Common myeloid progenitor, CD34-positive (primary cell): ENCODE measurements at places on chromosomes 7 and 10.

GRCh38 chr7:158710651-158711102, 6.1 kb upstream of the NCAPG2 start:
- H3K4me3 ChIP-seq, result no peak overlapping the region
- DNase-seq, result peak; percentile 89
- peaks cover 8% of the 10 kb centered on the region for H3K4me1 ChIP-seq
- no peak overlapping the region for H3K27ac ChIP-seq

- H3K4me3 ChIP-seq, result no peak overlapping the region
- H3K4me1 ChIP-seq, result no peaks in the 10 kb centered on the region
- no peaks in the 10 kb centered on the region for H3K27me3 ChIP-seq
- H3K27ac ChIP-seq, result no peak overlapping the region
- no peak for DNase-seq
Observed at GRCh38 chr10:47243791-47244190, 56.2 kb upstream of the GDF10 start.

- DNase-seq, result peak; percentile 62
- peaks cover 16% of the 10 kb centered on the region for H3K27me3 ChIP-seq
- peak overlapping the region; percentile 43 for H3K4me3 ChIP-seq
- peaks cover 3% of the 10 kb centered on the region for H3K4me1 ChIP-seq
Observed at GRCh38 chr7:1403638-1404459, 55.4 kb downstream of the MICALL2 start.

DNA sequence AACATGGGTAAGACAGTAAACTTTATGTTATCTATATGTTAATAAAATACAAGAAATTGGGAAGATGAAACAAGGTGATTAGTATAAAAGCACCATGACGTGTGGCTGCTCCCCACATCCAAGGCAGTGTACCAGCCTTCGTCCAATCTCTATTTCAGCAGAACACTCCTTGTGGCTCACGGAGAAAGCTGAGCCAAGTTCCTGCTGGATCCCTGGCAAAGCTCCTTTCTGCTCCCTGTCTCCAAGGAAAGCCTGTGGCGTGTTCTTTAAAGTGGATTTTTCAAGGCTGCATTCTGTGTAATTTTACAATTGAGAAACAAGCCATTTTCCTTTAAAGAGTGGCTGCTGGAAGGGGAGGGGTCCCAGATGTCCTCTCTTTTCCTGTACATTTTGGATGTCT, 467.3 kb downstream of the PTPRN2 start:
- H3K4me1 ChIP-seq, result no peaks in the 10 kb centered on the region
- H3K27ac ChIP-seq, result no peak overlapping the region
- no peaks in the 10 kb centered on the region for H3K27me3 ChIP-seq
- DNase-seq, result no peak
- H3K36me3 ChIP-seq, result no peaks in the 10 kb centered on the region

- H3K4me1 ChIP-seq, result peaks cover 10% of the 10 kb centered on the region
- no peak overlapping the region for H3K27ac ChIP-seq
- no peak for DNase-seq
- H3K4me3 ChIP-seq, result no peak overlapping the region
- H3K27me3 ChIP-seq, result no peaks in the 10 kb centered on the region
Observed at GRCh38 chr10:43440463-43441134, 3.7 kb downstream of the ZNF487 start.

DNA sequence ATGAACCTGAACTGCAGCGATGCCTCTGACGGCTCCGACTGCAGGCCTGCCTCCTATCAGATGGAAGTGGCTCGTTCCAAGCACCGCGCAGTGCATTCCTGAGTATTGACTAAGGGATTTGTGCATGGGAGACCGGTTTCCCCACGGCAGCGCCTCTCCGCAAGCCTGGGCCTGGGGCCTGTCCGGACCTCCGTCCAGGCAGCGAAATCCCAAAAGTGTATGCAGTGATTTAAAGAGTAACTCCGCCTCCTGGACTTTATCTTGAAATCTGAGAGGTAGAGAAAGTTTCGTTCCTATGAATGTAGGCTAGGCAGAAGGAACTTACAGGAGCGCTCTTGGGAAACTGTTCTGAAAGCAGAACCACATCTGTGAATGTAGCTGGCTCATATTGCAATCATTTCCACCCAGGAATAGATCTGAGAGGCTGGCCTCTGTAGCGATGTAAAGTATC, 106.2 kb upstream of the CELF2 start:
- no peak for DNase-seq
- H3K27me3 ChIP-seq, result peaks cover 2% of the 10 kb centered on the region
- no peaks in the 10 kb centered on the region for H3K4me1 ChIP-seq
- H3K27ac ChIP-seq, result no peak overlapping the region
- no peak overlapping the region for H3K4me3 ChIP-seq
- no peaks in the 10 kb centered on the region for H3K36me3 ChIP-seq

DNA sequence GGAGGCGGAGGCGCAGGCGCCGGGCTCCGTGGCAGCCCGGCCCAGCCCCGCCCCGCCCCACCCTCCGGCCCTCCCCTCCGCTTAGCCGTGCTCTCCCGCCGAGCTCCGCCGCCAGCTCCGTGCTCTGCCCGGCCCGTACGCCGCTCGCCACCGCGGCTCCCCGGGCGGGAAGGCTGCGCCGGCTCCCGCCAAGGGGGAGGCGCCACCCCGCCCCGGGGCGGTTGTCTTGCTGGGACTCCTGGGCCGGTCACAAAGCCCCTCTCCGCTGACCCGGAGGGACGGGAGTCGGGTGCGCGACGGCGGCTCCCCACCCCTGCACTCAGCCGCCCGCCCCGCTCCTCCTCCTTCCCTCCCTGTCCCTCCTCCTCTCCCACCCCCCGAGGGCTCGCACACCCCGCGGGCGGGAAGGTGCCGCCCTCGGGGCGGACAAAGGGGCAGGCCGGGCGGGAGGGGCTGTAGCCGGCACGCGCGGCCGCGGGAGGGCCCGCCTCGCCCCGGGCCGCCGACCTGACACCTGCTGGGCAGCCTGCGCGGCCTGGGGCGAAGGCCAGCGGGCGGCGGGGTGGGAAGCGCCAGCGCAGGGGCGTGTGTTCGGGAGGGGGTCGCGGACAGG, 11.5 kb upstream of the SP8 start:
- DNase-seq, result no peak
- peak overlapping the region; percentile 59 for H3K4me3 ChIP-seq
- H3K4me1 ChIP-seq, result peaks cover 14% of the 10 kb centered on the region

- H3K36me3 ChIP-seq, result no peaks in the 10 kb centered on the region
- H3K4me1 ChIP-seq, result no peaks in the 10 kb centered on the region
- no peak for DNase-seq
- no peaks in the 10 kb centered on the region for H3K27me3 ChIP-seq
Observed at GRCh38 chr10:110192552-110192951, 14.9 kb upstream of the MXI1 start.

DNA sequence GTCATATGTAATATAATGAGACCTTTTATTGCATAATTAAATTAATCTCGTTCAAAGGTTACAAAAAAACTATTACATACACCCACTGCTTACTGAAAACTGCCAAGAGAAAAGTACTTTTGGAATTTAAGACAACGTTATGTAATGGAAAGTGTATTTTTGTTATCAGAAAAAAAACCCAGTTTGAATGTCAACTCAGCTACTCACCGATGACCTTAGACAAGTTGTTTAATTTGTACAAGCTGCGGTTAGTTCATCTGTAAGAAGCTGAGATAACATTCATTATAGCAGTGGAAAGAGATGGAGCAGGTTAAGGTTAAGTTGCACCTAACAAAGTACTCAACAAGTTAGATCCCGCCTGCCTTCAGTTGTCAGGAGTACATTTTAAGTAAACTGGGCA, 1.1 kb downstream of the PSMA2 start:
- no peak for DNase-seq
- peaks cover 6% of the 10 kb centered on the region for H3K36me3 ChIP-seq
- H3K27me3 ChIP-seq, result no peaks in the 10 kb centered on the region
- H3K4me1 ChIP-seq, result peaks cover 13% of the 10 kb centered on the region
- peak overlapping the region; percentile 96 for H3K4me3 ChIP-seq
- peak overlapping the region; percentile 85 for H3K27ac ChIP-seq

GRCh38 chr7:97871659-97872024, 566 bp downstream of the ASNS start:
- peak overlapping the region; percentile 77 for H3K4me3 ChIP-seq
- peaks cover 12% of the 10 kb centered on the region for H3K4me1 ChIP-seq
- DNase-seq, result peak; percentile 60

GRCh38 chr10:8037941-8038894, 16.3 kb upstream of the GATA3 start:
- H3K27me3 ChIP-seq, result peaks cover 27% of the 10 kb centered on the region
- H3K36me3 ChIP-seq, result no peaks in the 10 kb centered on the region
- H3K4me1 ChIP-seq, result peaks cover 27% of the 10 kb centered on the region
- DNase-seq, result no peak
- H3K4me3 ChIP-seq, result no peak overlapping the region

- no peaks in the 10 kb centered on the region for H3K36me3 ChIP-seq
- DNase-seq, result peak; percentile 38
- no peak overlapping the region for H3K27ac ChIP-seq
- H3K4me3 ChIP-seq, result no peak overlapping the region
- no peaks in the 10 kb centered on the region for H3K4me1 ChIP-seq
- H3K27me3 ChIP-seq, result no peaks in the 10 kb centered on the region
Observed at GRCh38 chr7:90816511-90817142, 220.5 kb downstream of the CDK14 start.

DNA sequence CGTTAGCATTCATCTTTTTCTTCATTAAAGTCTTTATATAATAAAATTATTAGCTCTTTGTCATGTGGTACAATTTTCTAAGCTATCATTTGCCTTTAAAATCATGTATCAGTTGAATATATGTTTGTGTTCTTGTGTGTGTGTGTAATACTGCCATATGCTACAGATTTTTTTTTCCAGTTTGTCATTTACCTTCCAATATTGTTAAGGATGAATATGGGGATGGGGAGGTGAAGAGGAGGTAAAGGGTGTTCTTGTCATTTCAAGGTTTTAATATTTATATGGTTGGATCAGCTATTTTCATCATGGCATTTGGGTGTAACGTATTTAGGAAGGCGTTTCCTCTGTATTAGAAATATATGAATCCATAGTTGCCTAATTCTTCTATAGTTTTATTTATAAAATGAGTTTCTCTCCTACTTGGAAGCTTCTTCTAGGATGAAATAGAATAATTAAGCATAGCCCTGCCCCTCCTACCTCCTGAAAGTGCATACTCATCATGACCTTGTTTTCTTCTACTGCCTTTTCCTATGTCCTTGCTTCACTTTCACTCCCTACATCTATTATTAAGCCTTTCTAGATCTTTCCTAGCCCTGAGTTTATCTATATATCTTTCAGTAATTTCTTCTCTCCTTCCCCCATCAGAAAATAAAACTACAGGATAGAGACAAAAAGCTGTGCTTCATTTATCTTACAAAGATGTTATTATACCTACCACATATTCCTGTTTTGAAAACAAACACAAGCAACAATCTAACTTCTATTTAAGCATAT, 25.1 kb downstream of the RAB18 start:
- peak; percentile 62 for DNase-seq
- H3K4me3 ChIP-seq, result no peak overlapping the region
- no peaks in the 10 kb centered on the region for H3K4me1 ChIP-seq
- H3K36me3 ChIP-seq, result peaks cover 11% of the 10 kb centered on the region
- H3K27me3 ChIP-seq, result no peaks in the 10 kb centered on the region

GRCh38 chr7:134016942-134017303, 110.2 kb upstream of the LRGUK start:
- no peak overlapping the region for H3K4me3 ChIP-seq
- no peak overlapping the region for H3K27ac ChIP-seq
- H3K4me1 ChIP-seq, result no peaks in the 10 kb centered on the region
- no peak for DNase-seq
- no peaks in the 10 kb centered on the region for H3K27me3 ChIP-seq

DNA sequence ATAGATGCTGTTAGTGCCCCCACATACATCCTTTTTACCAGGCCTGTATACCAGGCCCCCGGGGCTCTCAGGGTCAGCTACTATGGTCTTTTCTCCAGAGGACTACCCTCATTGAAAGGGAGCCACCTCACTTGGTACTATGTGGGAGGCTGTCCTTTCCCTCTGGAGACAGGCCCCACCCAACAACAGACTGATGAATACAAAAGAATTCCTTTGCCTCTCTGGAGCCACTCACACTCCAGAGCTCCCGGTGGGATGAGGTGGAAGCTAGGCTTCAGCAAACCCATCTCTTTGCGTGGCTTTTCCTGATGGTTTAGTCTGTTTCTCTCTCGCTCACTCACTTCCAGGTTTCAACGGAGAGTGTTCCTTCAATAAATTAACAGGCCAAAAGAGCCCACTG, 30.3 kb downstream of the ANKMY2 start:
- H3K27ac ChIP-seq, result no peak overlapping the region
- DNase-seq, result no peak
- H3K27me3 ChIP-seq, result no peaks in the 10 kb centered on the region
- H3K4me3 ChIP-seq, result no peak overlapping the region
- H3K4me1 ChIP-seq, result no peaks in the 10 kb centered on the region

DNA sequence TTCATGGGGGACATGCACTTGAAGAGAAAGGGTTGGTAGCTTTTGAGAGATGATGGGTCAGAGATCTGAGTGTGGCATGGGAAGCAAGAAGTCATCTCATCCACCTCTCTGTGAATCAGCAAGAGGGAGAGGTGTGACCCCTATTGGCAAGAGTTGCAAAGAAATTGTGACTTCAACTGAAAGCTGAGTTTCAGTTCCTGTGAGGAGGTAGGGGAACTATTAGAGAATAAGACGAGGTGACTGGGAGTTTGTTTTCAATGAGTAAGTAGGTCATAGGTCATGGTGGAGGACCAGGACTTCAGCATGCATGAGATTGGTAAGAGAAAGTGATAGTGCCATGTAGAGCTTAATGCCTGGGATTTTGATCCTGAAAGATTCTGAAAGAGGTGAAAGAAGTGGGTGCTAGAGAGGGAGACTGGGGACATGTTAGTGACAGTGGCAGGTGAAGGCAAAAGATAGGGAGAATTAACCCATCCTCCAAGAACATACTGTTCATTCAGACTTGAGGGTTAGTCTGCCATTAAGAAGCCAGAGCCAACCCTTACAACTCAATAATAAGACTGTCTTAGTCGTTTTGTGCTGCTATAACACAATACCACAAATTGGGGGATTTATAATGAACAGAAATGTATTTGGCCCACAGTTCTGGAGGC, 75.5 kb upstream of the CAPZA2 start:
- H3K27me3 ChIP-seq, result no peaks in the 10 kb centered on the region
- DNase-seq, result peak; percentile 70
- no peaks in the 10 kb centered on the region for H3K4me1 ChIP-seq
- H3K4me3 ChIP-seq, result no peak overlapping the region

DNA sequence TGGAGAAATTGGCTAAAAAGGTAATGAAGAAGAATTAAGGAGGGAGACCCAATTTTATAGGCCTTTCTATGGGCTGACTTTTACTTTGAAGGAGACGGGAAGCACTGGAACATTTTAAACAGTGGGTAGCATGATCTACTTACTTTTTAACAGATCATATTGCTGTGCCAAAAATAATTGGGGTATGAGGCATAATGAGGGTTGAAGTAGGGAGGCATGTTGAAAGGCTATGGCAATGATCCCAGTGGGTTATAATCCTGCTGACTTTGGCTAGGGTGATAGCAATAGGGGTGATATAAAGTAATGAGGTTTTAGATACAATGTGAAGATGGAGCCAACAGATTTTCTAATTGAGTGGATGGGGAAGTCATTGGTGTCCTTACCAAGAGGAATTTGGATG, 73.2 kb downstream of the GPR37 start:
- no peak overlapping the region for H3K4me3 ChIP-seq
- no peaks in the 10 kb centered on the region for H3K4me1 ChIP-seq
- no peak for DNase-seq
- H3K27me3 ChIP-seq, result no peaks in the 10 kb centered on the region
- no peaks in the 10 kb centered on the region for H3K36me3 ChIP-seq
